ENCODE measurements at places on chromosomes 16 and 17.
A peak's percentile ranks its signal among the peaks of the same experiment; 100 is the strongest.

- peak; percentile 56 for DNase-seq
These were observed 439.8 kb downstream of the SOX9 start for GRCh38 chr17:72560303-72561247.

GRCh38 chr17:78705071-78705470 lies 77.0 kb downstream of the CYTH1 start:
- DNase-seq = no peak

GRCh38 chr17:51128076-51128475 lies 7.4 kb upstream of the SPAG9 start:
- DNase-seq = no peak

- no peak for DNase-seq
These were observed 80.6 kb upstream of the NKD1 start for GRCh38 chr16:50467559-50467942.

- DNase-seq = peak; percentile 60
These were observed 530 bp downstream of the NAA60 start for GRCh38 chr16:3444032-3444388.

DNA sequence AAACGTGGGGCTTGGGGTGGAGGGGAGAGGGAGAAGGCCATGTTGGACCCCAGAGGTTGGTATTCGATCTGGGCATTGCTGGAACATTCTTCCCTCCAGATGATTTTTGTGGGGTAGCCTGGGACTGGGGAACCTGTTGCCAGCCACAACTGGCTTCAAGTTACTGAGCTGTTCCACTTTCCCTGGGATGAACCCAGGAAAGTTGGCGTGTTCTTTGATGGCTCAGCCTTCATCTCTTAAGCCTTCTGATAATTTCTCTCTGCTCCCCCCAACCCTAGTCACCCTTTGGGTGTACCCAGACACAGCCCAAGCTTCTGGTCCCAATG lies 2.1 kb downstream of the TBX21 start:
- DNase-seq = no peak

- no peak for DNase-seq
These were observed 15.0 kb upstream of the SLC16A11 start for GRCh38 chr17:7058831-7059447.

DNA sequence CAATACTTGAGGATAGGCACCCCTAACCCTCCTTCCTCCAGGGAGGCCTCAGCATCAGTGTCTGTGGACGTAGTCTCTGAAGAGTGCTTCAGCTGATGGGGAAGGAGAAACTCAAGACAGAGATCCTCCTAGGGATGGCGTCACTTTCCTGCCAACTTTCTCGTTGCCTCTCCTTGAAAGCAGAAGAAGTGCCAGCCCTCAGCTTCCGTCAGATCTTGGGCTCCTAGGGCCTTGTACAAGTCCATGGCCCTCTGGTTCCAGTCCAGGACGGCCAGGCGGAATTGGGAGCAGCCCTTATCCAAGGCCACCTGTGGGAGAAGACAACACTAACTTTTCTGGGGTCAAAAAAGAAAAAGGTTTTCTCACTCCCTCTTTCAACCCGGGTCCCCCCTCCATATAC lies 1.3 kb downstream of the SAT2 start:
- no peak for DNase-seq

DNA sequence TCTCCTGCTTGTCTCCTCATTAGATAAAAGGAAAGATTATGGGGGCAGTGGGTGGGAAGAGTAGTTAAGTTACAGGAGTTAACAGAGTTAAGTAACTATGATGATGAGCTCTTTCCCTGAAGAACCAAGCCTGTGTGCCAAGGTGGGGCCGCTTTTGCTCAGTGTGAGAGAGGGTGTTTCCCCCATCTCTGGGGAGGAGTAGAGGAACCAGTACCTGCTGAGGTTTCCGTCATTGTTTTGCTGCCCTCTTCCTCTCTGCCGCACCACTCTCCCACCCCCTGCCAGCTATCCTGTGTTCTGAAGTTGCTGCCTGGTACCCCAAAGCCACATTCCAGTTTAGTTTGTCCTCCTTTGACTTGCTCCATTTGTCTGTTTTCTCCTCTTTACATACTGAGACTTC lies 20.8 kb upstream of the KRT10 start:
- no peak for DNase-seq

- DNase-seq = no peak
These were observed 48.9 kb downstream of the IRX6 start for GRCh38 chr16:55372792-55373488.

- DNase-seq = no peak
These were observed 1.3 kb downstream of the SBK1 start for GRCh38 chr16:28293601-28293960.

GRCh38 chr16:46932802-46933201 lies 40.7 kb downstream of the DNAJA2 start:
- DNase-seq = no peak

GRCh38 chr17:70912716-70913485 lies 743.6 kb downstream of the KCNJ2 start:
- no peak for DNase-seq

- peak; percentile 59 for DNase-seq
These were observed 3.4 kb downstream of the NOD2 start for GRCh38 chr16:50696575-50697420.

GRCh38 chr17:8563024-8563776 lies 67.3 kb downstream of the MYH10 start:
- DNase-seq = no peak

DNA sequence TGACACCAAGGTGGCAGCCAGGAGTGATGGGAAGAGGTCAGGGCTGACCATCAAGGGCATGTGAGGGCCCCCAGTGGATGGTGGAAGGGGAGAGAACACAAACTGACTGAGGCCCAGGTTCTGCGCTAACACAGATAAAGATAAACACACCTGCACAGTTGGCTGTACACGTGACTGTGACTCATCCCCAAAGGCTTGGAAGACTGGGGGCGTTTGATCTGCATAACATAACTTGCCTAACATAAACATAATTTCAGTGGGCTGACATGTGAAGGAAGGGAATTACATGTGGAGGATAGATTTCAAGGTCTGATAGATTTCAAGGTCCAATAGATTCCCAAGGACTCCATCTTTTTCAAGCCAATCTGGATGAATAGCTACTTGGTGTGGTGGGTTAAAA lies 100.9 kb upstream of the TNRC6C start:
- DNase-seq = no peak

- DNase-seq = no peak
These were observed 411.7 kb downstream of the HS3ST3B1 start for GRCh38 chr17:14712611-14713021.

GRCh38 chr17:4679658-4680057 lies 24.3 kb downstream of the PELP1 start:
- no peak for DNase-seq

- no peak for DNase-seq
These were observed 20.1 kb upstream of the ADCY9 start for GRCh38 chr16:4136229-4136813.

- DNase-seq = peak; percentile 95
These were observed 29.9 kb downstream of the DYNLL2 start for GRCh38 chr17:58112970-58113631.

- no peak for DNase-seq
These were observed 159.1 kb downstream of the HS3ST3B1 start for GRCh38 chr17:14459955-14460354.

DNA sequence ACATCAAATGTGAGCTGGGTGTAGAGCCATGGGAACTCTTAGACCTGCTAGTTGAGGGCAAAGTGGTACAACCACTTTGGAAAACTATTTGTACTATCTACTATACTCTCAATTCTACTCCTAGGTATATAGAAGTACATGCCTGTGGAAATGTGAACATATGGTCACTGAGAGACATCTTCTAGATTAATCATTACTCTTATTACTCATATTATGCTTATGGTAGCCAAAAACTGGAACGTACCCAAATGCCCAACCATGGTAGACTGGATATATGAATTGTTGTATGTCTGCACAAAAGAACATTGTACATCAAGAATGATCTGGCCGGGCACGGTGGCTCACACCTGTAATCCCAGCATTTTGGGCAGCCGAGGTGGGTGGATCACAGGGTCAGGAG lies 2.7 kb downstream of the WDR45B start:
- no peak for DNase-seq

GRCh38 chr16:53084746-53085334 lies 30.0 kb downstream of the CHD9 start:
- no peak for DNase-seq

DNA sequence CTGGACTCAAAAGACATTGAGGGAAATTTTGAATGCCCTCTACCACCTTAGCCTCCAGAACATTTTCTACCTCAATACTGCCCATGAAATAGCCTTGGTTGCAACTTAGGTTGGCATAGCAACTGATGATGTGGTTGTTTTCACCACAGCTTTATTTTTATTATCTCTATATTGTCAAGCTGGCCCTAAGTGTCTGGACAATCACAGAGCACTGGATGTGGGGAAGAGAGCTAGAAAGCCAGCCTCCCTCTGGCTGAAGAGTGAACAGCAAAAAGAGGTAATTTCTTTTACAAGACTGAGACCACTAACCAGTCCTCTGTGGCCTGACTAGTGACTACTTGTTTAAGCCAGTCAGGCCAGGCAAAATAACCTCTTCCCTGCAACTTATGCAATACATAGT lies 159.6 kb downstream of the HS3ST2 start:
- no peak for DNase-seq

DNA sequence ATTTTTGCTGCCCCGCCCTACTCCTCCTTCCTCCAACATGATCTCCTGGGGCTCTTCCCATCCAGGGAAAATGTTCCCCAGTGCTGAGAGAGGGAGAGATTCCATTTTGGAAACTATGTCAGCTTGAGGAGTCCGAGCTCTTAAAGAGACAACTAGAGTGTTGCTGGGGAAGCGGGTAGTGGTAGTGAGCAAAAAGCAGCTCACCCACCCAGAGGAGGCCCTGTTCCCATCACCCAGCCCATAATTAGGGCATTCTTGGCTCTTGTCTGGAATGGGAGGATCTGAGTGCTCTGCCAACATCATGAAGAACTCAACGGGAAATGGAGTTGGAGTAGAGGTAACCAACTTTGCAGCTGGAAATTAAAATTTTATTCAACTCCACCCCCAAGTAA lies 9.1 kb upstream of the MSL1 start:
- no peak for DNase-seq

DNA sequence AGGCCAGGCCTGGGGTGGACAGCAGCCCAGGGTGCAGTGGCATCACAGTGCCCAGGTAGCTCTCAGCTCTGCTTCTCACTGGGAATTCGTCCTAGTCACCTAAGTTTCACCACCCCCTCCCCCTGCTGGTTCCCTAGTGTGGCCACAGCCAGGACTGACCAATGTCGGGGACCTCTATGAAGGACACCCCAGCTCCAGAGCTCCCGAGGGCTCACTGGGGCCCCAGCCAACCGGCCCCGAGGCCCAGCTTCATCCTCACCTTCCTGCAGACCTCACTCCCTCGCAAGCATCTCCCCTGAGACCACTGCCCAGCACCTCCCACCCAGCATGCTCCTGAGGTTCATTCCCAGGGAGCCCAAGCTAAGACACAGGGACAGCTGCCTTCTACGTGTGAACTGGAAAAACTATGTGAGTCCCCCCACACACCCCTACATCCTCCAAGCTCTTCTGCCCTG lies 4.9 kb downstream of the SPPL2C start:
- no peak for DNase-seq

DNA sequence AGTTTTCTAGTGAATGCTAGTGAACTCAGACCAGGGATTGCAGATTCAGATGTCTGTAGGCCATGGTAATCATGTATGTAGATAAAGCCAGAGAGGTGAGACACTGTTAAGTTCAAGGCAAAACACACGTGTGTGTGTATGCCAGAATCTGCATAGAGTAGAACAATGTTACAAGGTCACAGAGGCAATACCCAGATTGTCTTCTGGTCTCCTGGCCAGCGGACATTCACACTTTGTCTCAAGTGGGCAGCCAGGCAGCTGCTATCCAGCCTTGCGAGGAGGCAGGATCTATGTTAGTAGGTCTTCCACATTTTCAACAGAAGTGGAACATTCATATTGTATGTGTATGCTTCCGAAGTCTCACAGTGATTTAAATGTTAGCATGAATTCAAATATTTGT lies 244.4 kb downstream of the FTO start:
- DNase-seq = no peak

DNA sequence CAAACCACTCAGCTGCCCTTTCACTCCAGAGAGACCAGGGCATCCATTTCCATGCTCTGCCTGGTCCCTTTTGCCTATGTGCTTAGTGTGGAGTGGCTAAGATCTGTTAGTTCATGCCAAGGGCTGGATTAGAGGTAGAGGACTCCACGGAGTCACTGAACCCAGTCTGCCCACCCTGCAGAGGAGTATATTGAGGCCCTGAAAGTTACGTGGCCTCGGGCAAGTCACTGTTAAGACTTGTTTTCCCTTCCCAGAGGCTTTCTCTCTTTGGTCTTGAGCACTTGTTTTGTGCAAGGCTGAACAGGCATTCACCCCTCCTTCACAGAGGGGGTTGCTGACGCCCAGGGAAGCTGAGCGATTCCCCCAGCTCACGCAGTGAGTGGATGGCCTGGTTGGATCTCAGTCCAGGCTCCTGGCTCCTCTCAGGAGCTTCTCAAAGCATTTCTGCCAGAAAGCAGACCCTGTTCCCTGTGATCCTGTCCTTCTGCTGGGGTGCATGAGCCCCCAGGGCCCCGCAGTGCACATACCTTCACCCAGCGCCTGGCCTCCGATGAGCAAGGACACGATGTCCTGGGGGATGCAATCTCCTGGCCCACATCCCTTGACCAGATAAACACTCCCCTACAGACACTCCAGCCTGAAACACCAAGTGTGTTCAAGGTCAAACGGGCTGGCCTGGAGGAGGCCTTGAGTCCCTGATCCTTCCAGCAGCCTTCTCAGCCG lies 153.4 kb upstream of the GSE1 start:
- DNase-seq = no peak

DNA sequence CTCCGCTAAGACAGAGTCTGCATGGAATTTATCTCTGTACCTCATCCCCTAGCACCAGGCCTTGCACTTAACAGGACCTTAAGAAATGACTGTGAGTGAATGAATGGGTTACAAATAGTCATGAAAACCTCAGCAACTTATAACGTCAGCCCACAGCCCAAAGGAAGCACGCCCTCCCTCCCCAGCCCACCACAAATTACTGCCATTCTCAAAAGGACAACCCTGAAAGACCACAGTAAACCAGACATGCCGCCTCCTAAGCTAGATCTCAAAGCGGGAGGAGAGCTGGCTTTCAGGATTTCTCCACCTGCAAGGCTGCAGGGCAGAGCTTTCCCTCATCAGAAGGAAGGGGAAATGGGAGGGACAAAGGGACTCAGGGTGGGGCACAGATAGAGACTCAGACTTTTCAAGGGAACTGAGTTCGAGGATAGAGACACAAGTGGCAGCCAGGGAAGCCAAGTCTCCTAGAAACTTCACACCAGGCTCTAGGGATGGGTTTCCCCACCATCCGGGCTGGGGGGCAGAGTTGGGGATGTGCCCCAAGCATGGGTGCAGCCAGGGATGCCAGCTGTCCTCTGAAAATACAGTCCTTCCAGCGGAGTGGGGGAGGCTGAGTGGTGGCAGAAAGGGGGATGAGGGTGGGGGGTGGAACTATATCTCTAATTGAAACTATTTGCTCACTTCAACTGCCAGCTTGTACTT lies 56.7 kb downstream of the PLXDC1 start:
- DNase-seq = peak; percentile 52

DNA sequence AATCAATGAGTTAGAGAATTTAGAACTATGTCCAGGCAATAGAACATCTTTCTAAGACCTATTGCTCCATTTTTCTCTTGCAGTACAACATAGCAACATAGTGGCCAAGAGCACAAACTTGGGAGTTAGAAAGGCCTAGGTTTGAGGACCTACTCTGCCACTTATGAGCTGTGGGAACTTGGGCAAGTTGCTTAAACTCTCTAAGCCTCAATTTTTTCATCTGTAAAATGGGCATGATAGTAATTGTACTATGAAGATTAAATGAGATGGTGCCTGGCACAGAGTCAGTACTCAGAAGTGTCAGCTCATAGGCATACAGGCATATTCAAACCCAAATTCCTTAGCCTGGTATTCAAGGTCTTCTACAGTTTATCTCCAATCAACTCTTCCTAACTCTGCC lies 25.1 kb downstream of the IRX5 start:
- no peak for DNase-seq

- no peak for DNase-seq
These were observed 40.7 kb downstream of the DUSP14 start for GRCh38 chr17:37530420-37530819.

Measured in activated T-cell treated with anti-CD3 and anti-CD28 coated beads, Interleukin-2, amount 50 U/mL, for 48 hours (primary cell).